ENCODE measurements at places on chromosomes 12 and 14.
A peak's percentile ranks its signal among the peaks of the same experiment; 100 is the strongest.

GRCh38 chr14:100893228-100893601 is 10.3 kb downstream of the RTL1 start:
- DNase-seq: no peak

- DNase-seq: peak; percentile 91
Observed at GRCh38 chr14:95270203-95270602, 49.5 kb downstream of the CLMN start.

DNA sequence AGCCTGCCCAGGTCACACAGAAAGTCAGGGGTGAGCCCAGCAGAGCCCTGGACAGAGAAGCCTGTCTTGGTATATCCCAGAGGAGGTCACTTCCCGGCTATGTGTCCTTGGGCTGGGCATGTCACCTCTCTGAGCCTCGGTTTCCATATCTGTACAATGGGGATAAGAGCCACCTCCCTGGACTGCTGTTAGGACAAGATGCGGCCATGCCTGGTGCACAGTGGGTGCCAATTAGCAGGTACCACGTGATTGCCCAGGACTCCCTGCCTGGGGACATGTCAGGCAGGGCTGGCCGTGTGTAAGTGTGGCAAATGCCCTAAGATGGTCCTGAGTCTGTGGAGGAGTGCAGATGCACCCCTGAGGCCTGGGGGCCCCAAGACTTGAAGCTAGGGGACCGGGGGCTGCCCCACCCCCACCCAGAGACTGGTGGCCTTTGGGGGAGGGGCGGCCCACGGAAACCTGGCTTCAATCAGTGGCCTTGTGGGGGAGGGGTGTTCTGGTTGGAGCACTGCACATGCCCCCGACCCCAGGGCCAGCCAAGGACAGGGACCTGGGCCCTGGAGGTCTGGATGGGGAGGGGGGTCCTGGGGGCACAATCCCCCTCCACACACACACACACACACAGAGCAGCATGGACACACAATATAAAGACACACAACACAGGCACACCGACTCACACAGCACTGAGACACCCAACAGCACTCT is 878 bp downstream of the TMEM119 start:
- no peak for DNase-seq

DNA sequence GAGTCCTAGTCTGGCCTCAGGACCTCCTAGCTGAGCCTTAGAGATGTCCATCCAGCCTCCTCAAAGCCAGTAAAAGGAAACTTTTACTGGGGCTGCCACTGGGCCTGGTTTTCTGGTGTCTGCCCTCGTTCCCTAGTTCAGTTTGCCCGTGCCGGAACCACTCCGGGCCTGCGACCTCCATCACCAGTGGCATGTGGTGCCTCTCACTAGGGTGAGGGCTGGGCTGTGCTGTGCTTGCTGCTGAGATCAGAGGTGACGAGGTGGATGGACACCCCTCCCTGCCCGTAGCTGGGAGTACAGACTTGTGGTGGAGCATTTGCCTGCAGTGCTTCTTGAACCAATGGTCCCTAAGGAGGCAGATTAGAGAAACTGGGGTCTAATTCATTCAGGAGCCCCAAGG is 75.7 kb downstream of the B4GALNT3 start:
- no peak for DNase-seq

- no peak for DNase-seq
Observed at GRCh38 chr12:102691773-102692555, 211.6 kb upstream of the IGF1 start.

DNA sequence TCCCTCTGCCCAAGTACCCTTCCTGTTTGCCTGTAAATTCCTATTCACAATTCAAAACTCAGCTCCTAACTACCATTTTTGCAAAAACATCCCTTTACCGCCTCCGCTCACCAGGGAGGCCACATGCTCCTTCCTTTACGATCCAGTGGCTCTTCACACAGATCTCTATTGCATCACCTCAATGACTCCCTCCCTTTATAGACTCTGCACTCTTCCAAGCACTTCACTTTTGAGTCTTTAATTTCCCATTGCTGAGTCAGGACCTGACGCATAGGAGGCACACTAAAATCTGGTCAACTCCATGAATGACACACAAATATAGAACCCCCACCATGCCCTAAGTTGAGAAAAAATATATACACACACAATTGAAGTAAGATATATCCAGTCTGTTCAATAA is 45.9 kb downstream of the PPP1R13B start:
- no peak for DNase-seq

GRCh38 chr12:86787419-86787818 is 531.2 kb upstream of the MGAT4C start:
- no peak for DNase-seq

- DNase-seq: no peak
Observed at GRCh38 chr12:126685636-126686035, 1581.3 kb upstream of the TMEM132C start.

GRCh38 chr12:8852119-8852518 is 29.7 kb downstream of the A2ML1 start:
- no peak for DNase-seq

GRCh38 chr14:94059998-94060397 is 21.0 kb downstream of the DDX24 start:
- DNase-seq: no peak

GRCh38 chr12:104314242-104314614 is 10.7 kb downstream of the EID3 start:
- DNase-seq: no peak

DNA sequence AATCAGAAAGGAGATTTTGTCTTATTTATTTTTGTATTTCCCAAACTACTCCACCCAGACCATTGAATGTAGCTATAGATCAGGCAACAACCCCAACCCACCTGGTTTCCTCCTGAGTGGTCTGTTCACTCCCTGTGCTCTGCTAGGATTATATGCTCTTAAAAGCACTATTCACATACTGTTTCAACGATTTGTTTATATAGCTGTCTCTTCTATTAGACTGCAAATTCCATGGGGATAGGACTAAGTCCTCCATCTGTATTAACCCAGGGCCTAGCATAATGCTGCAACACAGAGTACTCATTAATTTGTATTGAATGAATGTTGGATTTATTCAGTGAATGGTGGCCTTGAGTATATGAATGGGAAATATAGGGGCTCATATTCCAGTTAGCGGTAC is 307.6 kb downstream of the RAD51B start:
- no peak for DNase-seq

DNA sequence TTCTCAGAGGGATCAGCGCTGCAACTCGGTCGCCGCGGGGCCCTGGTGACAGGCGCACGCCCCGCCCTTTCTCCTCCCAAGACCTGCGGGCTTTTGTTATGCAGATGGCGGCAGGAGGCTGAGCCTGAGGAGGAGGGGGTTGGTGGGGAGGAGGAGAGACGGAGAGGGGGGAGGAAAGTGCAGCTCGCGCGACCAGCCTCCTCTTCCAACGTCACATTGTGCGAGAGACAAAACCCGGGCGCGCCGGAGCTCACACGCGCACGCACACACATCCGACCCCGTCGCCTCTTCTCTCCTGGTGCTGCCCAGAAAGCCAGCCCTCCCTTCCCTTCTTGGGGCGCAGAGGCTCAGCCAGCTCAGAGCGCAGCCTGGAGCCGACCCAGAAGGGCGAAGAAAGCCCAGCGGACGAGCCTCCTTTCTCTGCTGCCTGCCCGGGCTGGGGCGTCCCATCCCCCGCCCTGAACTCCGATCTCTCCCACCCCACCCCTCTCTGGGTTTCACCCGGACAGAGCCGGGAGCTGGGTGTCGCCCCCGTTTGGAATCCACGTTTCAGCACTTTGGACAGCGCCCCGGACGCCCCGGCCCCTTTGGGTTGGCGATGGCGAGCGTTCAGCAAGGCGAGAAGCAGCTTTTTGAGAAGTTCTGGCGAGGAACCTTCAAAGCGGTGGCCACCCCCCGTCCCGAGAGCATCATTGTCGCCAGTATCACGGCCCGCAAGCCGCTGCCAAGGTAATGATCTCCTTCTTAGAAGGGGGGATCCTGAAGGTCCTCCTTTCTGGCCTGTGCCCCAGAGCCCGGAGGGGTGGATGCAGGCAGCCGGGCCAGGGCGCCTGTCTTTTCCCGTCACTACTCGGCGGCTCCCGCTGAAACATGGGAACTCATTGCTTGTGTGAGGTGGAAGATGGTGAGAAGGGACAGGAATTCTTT is at the start of gene SRRM4:
Gene SRRM4, plus strand, starts transcription at position 257 of the 927 bp plus-strand sequence. Its CDS starts 342 bp downstream, at position 599.
- no peak for DNase-seq

- DNase-seq: no peak
Observed at GRCh38 chr12:53320352-53321195, 836 bp downstream of the AAAS start.

GRCh38 chr12:111838353-111838752 is 3.7 kb upstream of the MAPKAPK5 start:
- no peak for DNase-seq

DNA sequence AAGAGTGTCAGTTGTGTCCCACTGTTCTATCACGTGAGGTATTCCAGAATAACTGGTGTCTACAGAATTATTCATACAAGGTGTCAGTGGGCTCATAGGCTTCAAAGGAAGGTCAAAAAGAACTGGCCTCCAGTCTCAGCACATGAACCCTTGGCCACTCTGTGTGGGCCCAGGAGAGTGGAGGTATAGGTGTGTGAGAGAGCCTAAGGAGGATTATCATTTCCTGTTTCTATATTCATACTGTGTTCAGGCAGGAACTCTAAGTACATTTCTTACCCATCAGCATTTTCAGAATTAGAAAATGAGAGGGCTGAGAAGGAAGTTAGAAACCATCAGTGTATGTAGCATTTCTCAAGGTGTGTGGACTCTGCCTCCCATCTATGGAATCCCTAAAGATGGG is 87.0 kb downstream of the BTG1 start:
- DNase-seq: no peak

GRCh38 chr12:85424581-85425348 is 144.7 kb downstream of the ALX1 start:
- peak; percentile 68 for DNase-seq

GRCh38 chr14:62409626-62410300 is 635.5 kb downstream of the KCNH5 start:
- no peak for DNase-seq

- no peak for DNase-seq
Observed at GRCh38 chr14:102272392-102272791, 32.6 kb downstream of the MOK start.

GRCh38 chr12:115135800-115136211 is 451.8 kb upstream of the TBX3 start:
- DNase-seq: no peak

Data from Karpas-422 (cell line).